ENCODE measurements at places on chromosomes 7 and 10.

GRCh38 chr10:15427843-15428414, 56.8 kb upstream of the FAM171A1 start:
- DNase-seq, result peak; percentile 64

GRCh38 chr7:126411032-126411820, 841.5 kb downstream of the GRM8 start:
- DNase-seq, result peak; percentile 1

DNA sequence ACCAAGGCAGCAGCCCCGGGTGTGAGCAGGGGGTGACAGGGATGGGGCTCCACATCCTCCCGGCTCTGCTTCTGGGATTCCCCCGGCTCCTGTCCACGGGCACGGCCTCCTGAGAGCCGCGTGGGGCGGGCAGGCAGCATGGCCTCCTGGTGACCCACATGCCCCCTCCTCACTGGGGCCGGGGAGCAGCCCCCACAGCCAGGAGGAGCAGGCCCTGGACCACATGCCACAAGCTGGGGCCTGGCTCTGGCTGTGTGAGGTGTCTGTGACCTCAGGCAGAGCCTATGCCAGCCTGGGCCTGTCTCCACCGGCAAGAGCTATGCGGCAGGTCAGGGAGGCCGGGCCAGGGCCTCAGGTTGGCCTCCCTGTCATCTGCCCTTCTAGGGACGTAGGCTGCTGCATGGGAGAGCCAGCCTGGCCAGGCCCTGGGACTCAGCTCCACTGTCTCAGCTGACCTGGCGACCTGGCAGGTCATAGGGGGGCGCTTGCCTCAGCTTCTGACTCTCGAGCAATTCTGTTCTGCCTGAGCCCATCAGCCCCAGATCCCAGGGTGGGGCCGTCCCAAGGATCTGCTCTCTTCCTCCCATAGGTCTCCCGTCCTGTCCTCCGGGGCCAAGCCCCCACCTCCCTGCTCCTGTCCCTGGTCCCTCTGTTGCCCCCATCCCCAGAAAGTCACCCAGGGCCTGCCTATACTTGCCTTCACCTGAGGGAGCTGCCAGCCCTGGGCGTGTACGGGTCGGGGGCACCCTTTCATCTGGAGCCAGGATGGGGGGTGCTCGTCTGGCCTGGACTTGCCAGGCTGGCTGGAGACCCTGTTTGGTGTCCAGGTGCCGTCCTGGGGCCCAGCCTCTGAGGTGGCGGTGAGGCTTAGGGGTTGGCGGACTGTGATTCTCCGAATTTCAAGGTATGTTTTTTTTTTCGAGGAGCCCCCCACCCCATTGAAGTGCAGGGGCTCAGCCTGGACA, 3.9 kb upstream of the TMEM184A start:
- no peak for DNase-seq

GRCh38 chr10:18822156-18822555, 162.9 kb downstream of the ARL5B start:
- DNase-seq, result peak; percentile 17

DNA sequence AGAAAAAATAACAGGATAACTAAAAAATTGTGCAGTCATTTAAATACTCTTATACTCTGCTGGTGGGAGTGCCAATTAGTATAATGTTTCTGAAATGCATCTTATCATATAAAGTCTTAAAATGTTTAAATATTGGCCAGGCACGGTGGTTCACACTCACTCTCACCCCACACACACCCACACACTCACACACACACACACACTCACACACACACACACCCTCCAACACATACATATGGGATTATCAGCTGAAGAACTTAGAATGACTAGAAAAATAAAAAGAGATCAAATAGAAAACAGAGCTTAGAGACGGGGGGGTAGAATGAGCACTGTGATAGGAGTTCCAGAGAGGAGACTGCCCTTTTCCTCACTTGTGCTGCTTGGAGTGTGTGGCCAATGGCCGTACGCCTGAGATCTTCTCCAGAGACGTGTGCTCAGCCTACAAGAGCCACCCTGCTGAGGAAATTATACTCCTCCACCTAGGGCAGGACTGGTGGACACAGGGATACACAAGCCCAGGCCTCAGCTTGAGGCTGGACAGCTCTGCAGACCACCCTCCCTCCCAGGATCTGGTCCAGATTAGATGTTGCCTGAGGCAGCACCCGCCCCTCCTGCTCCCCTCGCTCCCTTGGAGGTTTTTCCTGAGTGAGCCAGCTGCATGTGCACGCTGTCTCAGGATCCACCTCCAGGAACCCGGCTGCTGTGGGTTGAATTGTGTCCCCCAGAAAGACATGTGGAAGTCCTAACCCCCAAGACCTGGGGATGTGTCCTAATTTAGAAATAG, 26.5 kb upstream of the PRKAG2 start:
- DNase-seq, result no peak

GRCh38 chr10:100962351-100963080, 6.8 kb upstream of the SEMA4G start:
- DNase-seq, result no peak

Data from fibroblast of skin of back (primary cell).